Kidney capillary endothelial cell (primary cell): ENCODE measurements at places on chromosomes 16 and 17.

- no peak for DNase-seq
Observed at GRCh38 chr16:8855972-8856371, 12.8 kb downstream of the CARHSP1 start.

DNA sequence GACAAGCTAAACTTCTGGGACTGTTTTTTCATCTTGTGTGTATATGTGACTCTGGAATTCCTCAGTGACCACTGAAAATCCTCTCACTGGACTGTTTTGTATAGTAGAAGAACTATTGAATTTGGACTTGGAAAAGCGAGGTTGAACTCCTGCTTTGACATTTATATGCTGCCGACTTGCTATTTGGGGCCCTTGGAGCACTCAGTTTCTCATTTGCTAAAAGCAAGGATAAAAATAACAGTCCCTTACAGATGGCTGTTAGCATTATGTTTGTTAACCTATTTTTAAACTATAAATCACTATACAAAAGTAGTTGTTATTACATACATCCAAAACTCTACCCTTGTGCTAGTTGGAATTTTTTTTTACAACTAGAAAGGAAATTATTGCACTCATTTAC lies 9.0 kb downstream of the VMP1 start:
- DNase-seq = no peak

DNA sequence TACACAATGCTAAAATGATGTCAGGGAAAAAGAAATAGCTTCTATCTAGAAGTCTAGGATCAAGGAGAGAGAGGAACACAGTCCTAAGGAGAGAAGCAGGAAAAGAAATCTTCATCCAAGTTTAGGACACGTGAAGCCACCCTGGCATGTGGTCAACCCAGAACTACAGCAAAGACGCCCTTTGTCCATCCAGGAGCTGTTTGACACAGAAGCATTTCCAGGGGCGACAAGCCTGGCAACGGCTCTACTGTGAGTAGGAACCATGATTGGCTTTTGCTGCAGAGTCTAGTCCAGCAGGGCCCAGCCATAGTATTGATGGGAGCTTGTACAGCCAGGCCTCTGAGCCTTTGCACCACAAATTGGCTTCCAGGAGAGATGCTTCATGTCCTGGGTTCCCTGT lies 185.4 kb upstream of the RPL38 start:
- no peak for DNase-seq

- DNase-seq = no peak
Observed at GRCh38 chr16:88758227-88758943, 26.6 kb downstream of the PIEZO1 start.

DNA sequence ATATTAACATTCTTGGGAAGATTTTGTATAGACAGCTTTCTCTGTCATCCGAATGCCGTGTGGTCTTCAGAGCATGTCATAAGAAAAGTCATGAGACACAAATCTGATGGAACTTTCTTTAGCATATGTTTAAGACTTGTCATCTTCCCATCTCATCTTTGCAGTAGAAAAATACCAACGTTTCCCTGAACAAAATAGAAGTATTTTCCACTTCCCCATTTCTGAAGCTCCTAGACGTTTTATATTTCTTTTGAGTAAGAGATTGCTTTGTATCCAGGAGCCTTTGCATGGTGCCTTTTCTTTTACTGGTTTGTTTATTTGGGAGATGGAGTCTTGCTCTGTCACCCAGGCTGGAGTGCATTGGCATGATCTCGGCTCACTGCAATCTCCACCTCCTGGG lies 235.1 kb downstream of the PRKCA start:
- no peak for DNase-seq

GRCh38 chr17:37507111-37507510 lies 17.4 kb downstream of the DUSP14 start:
- DNase-seq = no peak

- DNase-seq = no peak
Observed at GRCh38 chr17:48522031-48522653, 8.7 kb downstream of the HOXB1 start.

DNA sequence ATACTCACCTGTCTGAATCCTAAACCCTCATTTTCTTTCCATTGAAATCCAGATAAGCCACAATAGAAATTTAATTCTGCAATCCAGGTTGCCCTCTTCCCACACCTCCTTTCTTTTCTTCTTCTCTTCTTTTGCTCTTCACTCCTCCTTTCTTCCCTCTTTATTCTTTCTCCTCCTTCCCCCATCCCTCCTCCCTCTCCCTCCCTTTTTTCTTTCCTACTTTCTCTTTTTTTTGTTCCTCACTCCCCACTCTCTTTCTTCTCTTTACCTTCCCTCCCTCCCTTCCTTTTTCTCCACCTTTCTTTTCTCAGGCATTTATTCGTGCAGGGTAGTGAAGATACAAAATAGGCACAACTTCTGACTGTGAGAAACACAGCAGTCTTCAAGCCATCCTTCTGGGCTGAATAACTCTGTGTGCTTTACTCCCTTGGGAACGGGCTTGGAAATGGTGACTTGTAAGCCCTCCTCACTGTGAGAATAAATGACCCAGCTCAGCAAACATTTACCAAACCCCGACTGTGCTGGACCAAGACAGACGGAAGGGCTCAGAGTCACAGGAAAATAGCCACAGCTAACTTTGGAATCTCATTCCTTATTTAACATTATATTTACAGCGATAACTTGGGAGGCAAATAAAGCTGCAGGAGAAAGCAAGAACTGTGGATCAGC lies 140.8 kb downstream of the HAPSTR1 start:
- no peak for DNase-seq

GRCh38 chr17:27956601-27957445 lies 63.7 kb upstream of the LYRM9 start:
- DNase-seq = no peak

DNA sequence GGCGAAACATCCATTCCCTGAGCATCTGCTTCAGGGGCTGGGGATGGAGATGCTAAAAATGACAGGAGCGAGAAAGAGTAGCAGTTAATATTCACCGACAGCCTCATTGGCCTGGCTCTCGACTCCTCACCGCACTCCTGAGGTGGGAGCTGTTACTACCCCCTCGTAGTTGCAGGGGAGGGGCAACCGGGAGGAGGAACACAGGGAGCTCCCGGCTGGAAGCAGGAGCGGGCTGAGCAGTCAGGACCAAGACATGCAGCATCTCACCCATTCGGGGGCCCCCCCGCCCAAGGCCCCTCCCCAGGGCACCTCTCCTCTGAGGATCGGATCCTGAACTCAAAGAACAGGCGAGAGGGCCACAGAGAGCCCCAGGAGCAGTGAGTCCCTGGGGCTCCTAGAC lies 4.5 kb upstream of the ACSF3 start:
- DNase-seq = no peak

DNA sequence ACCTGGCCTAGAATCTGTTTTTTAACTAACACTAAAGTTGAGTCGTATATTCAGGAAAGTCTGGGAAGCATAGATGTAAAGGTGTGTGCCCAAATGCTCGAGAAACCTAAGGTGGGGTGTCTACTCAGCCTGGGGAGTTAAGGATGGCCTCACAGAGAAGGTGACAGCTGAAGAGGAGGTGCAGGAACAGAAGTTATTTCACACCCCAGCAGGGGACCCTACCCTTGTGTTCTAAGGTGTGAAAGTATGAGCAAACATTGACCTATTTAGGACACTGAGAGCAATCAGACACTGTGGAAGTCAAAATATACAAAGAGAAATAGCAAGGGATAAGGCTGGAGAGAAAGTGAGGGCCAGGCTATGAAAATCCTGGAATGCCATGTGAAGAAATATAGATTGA lies 49.0 kb upstream of the DHX40 start:
- no peak for DNase-seq
